ENCODE measurements at places on chromosomes 2 and 18.

GRCh38 chr18:55038162-55038561, 78.9 kb upstream of the CCDC68 start:
- DNase-seq = no peak

- DNase-seq = no peak
These were observed 53.3 kb upstream of the NFE2L2 start for GRCh38 chr2:177317857-177318256.

GRCh38 chr2:37676274-37676673, 4.8 kb upstream of the CDC42EP3 start:
- DNase-seq = no peak

DNA sequence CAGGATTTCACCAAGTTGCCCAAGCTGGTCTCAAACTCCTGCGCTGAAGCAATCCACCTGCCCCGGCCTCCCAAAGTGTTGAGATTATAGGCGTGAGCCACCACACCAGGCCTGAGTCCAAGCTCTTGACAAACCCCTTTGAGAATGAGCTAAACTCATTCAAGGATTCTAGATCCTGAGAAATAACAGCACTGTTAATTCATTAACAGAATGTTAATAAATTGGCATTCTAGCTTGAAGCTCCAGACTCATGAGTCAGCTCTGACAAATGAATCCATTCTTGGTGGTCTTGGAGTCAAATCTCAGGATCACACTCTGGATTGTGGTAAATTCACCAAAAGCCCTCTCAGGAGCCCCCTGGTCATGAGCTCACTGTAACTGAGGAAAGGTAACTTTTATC, 1.8 kb downstream of the NARS1 start:
- DNase-seq = no peak

GRCh38 chr2:50215736-50216135, 816.2 kb downstream of the NRXN1 start:
- DNase-seq = no peak

- DNase-seq = no peak
These were observed 5.9 kb downstream of the LBX2 start for GRCh38 chr2:74493546-74493945.

- no peak for DNase-seq
These were observed 411.1 kb downstream of the RAD51AP2 start for GRCh38 chr2:17107151-17107550.

- no peak for DNase-seq
These were observed 71.3 kb downstream of the C1D start for GRCh38 chr2:67991456-67991855.

- no peak for DNase-seq
These were observed 37.8 kb upstream of the CCDC150 start for GRCh38 chr2:196601430-196602306.

DNA sequence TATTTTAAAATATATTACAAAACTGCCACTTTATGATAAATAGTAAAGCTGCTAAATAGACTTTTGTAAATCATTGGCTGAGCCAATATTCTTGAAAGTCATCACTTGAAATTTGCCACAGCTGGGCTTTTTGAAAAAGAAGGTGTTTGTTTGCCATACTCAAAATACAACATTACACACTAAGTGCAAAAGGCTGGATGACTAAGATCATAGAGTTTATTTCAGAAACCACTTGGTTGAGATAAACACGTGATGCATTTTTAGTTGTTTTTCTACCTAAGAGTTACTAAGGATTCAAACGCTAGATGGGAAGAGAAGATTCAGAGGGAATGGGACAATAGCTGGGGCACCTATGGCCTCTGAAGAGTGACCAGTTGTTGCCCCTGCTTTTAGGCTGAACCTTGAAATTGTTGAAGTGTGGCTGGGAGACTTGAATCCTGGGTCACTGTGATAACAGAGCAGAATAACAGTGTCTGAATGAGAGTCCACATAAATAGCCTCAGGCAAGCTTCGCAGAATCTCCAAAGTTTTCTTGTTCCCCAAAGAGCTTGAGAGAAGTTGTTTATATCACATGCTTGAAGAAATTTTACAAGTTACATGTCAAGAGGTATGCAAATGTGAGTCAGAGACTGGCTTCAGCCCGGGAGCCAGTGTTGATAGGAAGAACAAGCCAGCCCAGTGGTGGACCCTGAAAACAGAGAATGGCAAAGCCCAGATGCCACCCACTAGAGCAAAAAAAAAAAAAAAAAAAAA, 409.8 kb downstream of the GPD2 start:
- no peak for DNase-seq

DNA sequence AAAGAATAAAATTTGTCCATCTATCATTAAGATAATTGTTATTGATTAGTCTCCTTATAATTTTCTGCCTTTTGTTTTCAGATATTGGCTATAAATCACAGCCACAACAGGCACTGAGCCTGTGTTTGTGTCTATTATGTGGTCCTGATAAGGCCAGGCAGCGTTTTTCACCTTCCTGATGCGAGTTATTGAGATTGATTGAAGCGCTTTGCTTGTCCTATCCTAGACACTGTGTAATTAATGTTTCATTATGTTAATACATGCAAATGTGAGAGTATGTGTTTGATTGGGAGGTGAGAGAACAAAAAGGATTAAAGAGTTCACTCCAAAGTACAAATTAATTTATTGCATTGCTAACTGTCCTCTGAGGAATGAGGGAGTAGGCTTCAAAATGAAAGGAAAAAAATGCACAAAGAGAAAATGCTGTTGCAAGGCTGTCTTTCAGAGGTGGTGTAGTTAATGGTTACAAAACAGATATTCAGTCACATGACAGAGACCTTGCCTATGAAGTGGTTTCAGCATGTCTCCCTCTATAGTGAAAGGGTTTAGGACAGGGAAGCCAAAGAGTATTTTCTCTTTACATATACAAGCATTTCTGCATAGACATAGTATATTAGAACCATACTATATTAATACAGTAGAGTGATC, 391.1 kb downstream of the DCC start:
- DNase-seq = no peak

GRCh38 chr2:232367016-232367415, 11.5 kb upstream of the ALPP start:
- no peak for DNase-seq

- DNase-seq = no peak
These were observed 138.3 kb downstream of the ZBTB7C start for GRCh38 chr18:48270929-48271328.

GRCh38 chr2:236932831-236933361, 152.8 kb upstream of the COPS8 start:
- DNase-seq = no peak

- DNase-seq = no peak
These were observed 147.1 kb downstream of the ARHGAP28 start for GRCh38 chr18:6876641-6877041.

DNA sequence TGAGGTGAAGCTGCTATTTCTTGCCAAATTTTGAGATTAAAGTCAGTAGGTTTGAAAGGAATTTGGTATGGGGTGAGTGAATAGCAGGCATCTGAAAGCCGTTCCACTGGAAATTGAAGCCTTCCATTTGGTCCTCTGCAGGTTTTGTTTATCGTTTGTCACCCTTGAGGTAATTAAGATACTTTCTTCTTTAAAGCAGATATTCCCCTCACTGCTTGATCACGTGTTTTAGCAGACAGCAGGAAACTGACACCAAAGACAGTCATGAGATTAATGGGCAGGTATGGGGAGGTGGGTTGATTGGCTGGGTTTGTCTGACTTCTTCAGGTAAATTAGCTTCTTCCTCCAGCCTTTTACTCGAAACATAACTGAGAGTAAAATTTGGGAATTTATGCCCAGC, 10.7 kb downstream of the LPIN1 start:
- DNase-seq = no peak

GRCh38 chr2:17584689-17585088, 44.2 kb downstream of the VSNL1 start:
- no peak for DNase-seq

DNA sequence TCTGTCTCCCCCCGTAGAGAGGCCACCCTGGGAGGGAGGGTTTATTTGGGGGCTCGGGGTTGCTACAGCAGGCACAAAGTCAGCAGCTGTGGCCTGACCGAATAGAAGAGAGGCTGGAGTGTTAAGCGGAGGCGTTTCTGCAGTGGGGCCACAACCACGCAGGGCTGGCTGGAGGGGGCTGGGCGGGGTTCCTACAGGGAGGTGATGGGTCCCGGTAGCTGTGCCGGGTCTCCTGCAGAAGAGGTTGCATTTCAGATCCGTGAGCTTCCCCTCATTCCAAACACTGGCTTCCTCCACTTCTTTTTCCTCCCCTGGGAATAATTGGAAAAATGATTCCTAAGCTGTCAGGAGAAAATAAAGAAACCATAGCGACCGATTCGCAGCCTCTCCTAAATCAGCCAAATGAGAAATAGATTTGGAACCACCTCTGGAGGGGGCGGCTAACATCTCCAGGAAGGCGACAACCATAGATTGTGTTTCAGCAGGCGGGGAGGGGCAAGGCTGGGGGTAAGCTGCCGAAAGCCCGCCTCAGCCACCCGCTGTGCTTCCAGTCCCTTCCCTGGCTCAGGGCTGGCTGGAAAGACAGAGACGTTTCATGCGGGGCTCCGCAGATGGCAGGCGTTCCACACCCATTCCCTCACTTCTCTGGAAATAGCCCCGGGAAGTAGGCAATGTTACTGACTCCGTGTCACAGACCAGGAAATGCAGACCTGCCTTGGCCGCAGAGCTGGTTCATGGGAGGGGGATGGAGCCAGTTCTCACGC, 85.6 kb upstream of the TAF1B start:
- no peak for DNase-seq

DNA sequence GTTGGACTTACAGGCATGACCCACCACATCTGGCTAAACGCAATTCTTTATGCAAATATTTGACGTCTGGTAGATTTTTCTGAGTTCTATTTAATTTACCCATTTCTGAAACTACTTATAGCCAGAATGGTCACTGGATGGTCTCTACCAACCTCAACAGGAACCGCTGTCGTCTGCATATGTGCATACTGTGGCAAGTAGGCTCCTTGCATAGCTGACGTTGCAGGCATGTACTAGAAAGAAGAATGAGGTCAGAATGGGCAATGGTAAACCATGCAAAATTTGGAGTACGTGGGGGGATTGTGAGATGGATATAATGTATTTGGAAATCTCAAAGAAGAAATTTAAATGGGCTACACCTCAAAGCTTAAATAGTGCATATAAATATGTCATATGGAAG, 77.1 kb upstream of the ITGB6 start:
- no peak for DNase-seq

DNA sequence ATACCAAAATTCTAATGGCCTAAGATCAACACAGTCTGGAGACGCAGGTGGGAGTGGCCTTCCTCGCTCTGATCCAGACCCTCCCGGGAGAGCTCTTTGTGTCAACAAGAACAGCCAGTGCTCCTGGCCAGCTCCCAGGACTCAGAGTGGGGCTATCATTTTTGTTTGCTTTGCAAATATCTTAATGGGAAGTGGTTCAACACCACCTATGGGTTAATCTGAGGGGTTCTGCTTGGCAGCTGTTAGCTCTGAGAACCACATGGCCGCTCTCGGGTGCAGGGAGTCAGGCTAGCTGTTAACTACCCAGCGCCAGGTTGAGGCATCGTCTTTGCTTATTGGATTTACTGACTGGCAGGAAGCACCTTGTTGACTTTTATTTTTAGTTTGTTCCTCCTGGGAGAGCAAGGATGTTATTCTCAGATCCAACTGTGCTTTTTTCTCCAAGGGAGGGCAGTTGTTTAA, 184.8 kb upstream of the SP5 start:
- no peak for DNase-seq

Measured in activated CD4-positive, alpha-beta T cell treated with anti-CD3 and anti-CD28 coated beads for 1 hour (primary cell).